Stimulated activated naive CD8-positive, alpha-beta T cell treated with anti-CD3 and anti-CD28 coated beads, Interleukin-15, amount 100 ng/mL, for 72 hours (primary cell): ENCODE measurements at places on chromosomes 3 and 15.

DNA sequence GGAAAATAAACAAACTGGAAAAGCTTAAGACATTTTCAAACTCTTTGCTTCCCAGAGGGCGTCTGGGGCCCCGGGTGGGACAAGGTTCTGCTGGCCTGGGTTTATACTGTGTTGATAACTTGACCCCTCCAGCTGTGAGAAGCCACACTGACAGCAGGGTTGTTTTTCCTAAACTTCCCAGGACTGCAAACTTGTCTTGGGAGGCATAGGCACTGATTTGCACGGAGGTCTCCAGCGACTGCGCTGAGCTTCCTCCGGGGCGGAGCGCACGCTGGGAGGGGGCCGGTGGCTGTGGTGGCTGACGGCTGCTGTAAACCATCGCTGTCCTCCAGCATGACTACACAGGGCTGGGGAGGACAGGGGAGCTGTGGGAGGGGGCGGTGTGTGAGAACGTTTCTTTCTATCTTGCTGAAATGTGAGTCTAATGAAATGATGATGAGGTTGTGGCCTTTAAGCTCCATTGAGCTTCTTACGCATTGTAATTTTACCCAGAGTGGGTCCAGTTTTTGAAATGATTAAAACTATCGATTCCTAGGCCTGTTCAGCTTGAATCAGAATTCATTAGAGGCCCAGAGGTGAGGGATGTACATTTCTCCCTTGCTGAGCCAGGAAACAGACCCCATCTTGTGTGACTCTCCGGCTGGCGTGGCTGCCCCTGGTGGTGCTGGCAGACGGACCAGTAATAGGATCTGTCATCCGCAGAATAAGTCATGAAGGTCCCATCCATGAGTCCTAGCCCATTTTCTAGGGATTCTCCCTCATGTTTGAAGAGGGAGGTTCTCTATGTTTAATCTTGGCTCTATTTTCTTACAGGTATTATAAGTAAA is 40.5 kb upstream of the VPS8 start:
- DNase-seq, result no peak

DNA sequence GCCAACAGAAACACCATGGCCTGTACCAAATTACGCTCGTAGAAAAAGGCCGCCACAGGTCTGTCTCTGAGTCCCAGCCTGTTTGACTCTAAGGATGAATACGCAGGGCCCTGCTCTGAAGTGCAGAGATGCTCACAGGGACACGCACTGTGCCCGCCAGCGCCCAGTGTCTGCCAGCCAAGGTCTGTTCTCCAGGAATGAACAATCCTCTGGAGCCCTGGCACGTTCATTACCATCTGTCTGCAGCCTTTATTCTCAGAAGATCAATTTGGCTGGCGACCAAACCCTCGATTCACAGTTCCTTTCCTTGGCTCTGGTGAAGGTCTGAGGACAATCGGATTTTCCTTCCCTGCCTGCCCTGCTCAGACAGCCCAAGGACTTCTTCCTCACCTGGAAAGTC is 66.3 kb downstream of the NIPA2 start:
- no peak for DNase-seq

DNA sequence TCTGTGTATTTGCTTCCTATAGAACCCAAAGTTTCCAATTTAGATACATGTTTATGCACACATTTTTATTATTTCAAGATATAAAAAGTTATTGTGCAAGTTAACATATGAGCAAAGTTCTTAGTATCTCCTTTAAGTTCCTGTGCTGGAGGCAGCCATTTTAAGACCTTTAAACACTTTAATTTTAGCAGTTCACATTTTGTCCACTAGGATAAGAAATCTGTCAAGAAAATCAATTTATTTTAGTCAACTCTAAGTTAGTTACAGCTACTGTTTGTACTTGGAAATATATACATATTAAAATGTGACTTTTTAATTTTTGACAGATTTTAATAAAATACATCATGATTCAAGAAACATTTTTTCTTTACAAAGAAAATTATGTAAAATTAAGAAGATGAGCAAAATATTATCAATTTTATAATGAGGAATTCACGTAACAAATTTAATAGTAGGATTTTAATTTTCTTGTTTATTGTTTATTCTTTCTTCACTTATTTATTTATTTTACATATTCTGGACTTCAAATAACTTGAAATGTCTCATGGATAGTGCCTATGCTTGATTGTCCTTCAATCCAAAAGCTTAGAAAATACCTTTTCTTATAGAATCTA is 402.6 kb upstream of the GBE1 start:
- no peak for DNase-seq

DNA sequence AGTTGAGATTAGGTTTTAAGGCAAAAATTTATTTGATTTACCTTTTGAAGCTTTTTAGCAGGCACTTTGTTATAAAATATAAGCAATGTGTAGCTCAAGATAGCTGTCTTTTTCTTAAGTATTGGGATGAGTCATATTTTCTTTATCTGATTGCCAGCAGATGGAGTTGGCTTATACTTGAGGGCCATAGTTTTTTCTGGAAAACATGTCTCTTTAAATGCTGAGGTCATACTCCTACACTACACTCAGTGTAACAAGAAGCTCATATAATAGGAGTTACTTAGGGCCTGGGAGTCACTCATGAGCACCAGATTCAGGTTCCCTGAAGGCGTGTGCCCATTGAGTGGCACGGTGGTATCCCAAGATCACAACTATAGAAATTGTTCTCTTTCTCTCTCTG is 579.8 kb downstream of the EDEM1 start:
- DNase-seq, result no peak

GRCh38 chr3:111801693-111802092 is 57.4 kb upstream of the PHLDB2 start:
- DNase-seq, result no peak

DNA sequence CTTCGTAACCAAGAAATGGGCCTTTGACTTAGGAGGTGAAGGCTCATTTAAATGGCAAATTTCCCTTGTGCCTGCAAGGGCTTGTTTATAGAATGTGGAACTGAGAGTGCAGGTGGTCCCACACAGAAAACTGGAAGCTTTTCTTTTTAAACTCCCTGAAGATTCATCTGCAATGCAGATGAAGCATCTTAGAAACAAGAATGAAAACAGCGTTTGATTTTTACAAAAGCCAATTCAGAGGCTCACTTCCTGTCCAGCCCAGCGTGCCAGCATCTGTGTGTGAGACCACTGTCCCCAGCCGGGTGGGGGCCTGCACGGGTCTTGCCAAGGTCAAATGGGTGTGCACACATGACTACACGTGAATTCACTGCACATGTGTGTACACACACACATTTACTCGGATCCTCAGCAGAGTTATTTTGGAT is 94.7 kb downstream of the LINGO1 start:
- DNase-seq, result no peak

DNA sequence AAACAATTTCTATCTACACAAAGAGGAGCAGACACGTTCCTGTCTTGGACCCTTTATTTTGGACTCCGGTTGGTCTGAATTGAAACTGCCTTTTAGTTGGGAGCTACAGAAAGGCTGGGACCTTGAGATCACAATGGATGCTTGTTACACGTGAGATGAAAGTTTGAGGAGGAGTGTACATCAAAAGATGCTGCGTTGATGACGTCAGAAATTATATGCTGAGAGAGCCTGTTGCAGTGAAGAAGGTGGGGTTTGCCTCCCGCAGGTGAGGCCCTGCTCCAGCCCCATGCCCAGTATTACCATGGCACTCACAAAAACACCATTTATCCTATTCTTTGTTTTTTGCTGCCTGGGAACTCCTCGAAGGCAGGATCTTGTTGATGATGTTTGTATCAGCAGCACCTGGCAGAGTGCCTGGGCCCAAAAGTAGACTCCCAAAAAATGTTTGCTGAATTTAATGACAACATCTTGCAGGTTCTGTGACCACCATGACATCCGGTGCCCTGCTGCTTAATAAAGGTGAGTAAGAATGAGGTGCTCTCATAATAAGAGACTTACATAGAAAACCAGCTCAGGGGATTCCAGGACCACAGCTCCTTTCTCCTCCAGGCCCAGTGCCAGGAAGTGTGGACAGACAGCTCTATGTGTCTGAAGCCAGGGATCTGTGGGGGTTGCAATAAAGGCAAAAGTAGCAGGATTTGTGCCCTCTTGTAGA is 136.1 kb upstream of the UBE2E1 start:
- no peak for DNase-seq

- no peak for DNase-seq
Measured at GRCh38 chr15:68268405-68268804, 9.1 kb upstream of the FEM1B start.

GRCh38 chr15:84570164-84570735 is 30.6 kb upstream of the ZSCAN2 start:
- peak; percentile 50 for DNase-seq

GRCh38 chr3:36488077-36488789 is 107.9 kb downstream of the STAC start:
- DNase-seq, result no peak

GRCh38 chr15:68054628-68055223 is 611 bp downstream of the PIAS1 start:
- DNase-seq, result peak; percentile 52

DNA sequence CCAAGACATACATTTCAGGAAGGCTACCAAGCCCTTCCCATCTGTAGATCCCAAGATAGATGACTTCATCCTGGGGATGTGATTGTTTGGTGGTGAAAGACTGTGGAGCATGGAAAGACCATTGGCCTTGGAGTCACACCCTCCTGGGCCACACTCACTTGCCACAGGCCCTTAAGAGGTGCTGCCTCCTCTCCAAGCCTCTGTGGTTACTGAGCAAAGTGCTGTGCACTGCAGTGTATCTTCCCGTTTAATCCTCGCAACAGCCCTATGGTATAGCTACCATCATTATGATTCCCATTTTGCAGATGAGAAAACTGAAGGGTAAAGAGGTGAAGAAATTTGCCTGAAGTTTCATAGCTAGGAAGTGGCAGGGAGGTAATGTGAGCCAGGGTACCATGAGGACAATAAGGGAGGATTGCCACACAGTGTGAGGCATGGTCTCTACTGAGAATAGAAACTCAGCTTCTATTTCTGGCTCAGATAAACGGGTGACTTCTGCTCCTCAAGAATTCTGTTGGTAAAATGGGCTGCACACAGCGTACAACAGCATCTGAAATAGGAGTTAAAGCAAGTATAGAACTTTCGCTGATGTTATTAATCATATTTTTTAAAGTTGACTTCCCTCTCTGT is 23.9 kb upstream of the RHO start:
- DNase-seq, result no peak

DNA sequence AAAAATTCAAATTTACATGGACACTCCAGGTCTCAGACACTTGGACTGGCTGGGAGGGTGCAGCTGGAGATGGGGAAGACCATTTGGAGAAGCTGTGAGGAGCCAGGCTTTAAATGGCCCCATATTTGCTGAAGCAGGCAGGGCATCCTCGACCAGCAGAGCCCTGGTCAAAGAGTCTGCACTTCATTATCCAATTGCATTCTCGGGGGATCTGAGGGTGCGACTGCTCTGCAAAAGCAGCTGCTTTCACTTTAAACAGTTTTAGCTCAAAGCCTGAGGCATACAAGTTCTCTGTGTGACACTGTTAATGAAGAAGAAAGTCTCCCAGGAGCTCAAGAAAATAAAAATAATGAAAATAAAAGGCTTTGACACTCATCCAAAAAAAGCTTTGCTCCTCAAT is 98.0 kb upstream of the SLC25A36 start:
- DNase-seq, result no peak

- no peak for DNase-seq
Measured at GRCh38 chr15:78200276-78200930, 34.0 kb downstream of the ACSBG1 start.

GRCh38 chr3:99586701-99587100 is 51.7 kb upstream of the COL8A1 start:
- DNase-seq, result no peak

- DNase-seq, result no peak
Measured at GRCh38 chr15:51935466-51936104, 36.0 kb downstream of the LEO1 start.

GRCh38 chr15:33445984-33446383 is 135.2 kb downstream of the RYR3 start:
- no peak for DNase-seq

GRCh38 chr15:67862750-67863441 is 23.1 kb upstream of the RNU6-1 start:
- no peak for DNase-seq

GRCh38 chr15:101676921-101677329 is 24.7 kb upstream of the TM2D3 start:
- DNase-seq, result no peak

DNA sequence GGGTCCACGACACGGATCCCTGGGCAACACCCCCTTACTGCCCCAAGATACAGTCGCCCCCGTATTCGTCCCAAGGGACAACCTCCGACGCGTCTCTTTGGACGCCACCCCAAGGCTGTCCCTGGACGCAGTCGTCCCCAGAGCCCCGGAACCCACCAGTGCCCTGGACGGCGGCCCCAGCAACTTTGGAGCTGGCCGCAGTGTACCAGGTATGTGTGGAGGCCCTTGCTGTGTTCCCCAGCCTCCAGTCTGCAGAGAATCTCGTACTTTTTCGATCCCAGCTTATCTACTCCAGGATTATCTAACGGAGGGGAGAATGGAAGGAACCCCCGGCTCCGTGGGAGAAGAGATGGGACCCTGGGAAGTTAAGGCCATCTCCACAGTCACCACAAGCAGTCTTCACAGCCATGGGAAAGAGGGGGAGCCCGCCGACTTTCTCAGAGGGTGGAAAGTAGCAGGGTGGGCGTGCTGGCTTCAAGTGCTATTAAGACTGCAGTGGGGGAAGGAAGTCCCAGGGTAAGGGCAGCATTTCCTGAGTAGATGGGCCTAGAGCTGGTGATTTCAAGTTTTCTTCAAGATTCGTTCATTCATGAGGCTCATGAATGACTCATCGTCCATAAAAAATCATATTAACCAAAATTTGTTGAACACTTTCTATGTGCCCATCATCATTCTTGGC is 1.1 kb downstream of the MESP2 start:
- DNase-seq, result no peak

- DNase-seq, result no peak
Measured at GRCh38 chr3:38101811-38102443, 35.0 kb downstream of the ACAA1 start.

DNA sequence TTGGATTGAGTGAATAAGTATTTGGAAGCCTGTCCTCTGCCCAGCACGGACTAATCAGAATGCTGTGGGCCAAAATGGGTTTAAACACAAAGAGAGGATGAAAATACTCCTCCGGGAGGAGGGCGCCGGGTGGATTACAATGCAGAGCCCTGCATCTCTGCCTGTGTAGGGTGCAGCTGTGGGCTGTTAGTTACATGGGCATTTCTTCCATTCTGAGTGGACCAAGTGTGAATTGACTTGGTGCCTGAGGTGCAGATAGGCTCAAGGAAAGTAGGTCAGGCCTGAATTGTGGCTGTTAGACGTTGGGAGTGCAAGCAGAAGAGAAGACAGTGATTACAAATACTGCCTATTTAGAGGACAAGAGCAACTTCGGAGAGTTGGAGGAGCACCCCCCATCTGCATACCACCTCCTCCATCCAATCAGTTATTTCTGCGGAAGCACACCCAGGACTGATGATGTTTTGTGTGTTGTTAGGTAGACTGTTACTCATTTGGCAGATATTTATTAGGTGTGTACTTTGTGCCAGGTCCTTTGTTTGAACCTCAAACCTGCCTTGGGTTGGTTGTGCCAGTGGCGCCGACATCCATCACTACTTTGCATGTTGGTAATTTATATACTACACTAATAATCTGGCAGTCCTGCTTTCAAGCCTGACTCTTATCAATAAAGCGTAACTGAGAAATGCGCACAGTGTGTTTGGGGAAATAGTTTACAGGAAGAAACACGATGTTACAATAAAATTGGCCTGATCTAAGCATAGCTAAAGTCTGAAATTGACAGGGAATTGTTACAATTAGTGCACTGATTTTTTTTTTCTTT is 33.0 kb downstream of the PTPRG start:
- no peak for DNase-seq
